ENCODE measurements at places on chromosomes 6 and 20.

GRCh38 chr6:51141080-51141479 lies 322.4 kb downstream of the TFAP2B start:
- DNase-seq = no peak

- DNase-seq = no peak
These were observed 13.8 kb downstream of the SYTL3 start for GRCh38 chr6:158663625-158664165.

DNA sequence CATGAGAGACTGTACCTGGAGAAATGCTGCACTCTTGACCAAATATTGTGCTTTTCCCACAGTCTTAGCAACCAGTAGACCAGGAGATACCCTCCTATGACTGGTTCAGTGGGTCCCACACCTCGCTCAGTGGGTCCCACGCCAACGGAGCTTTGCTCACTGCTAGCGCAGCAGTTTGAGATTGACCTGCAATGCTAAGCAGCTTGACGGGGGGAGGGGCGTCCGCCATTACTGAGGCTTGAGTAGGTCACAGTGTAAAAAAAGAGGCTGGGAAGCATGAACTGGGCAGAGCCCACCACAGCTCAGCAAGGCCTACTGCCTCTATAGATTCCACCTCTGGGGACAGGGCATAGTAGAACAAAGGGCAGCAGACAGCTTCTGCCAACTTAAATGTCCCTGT lies 49.0 kb upstream of the HIVEP2 start:
- no peak for DNase-seq

DNA sequence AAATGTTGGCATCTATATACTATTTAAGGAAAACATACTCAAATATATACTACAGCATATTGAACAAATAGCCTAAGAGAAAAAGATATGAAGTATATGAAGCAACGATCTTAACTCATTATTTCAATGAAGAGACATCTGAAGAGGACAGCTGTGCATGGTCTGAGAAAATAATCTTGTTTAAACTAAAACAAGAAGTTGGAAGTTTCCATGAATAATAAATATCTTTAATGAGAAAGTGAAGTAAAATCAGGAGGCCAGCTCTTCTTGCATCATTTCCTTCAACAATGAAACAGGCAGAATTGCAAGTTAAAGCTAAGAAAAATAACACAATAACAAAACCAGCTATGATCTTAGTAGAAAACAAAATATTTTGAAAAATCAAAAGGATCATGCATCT lies 1265.4 kb upstream of the MAP3K7 start:
- no peak for DNase-seq

DNA sequence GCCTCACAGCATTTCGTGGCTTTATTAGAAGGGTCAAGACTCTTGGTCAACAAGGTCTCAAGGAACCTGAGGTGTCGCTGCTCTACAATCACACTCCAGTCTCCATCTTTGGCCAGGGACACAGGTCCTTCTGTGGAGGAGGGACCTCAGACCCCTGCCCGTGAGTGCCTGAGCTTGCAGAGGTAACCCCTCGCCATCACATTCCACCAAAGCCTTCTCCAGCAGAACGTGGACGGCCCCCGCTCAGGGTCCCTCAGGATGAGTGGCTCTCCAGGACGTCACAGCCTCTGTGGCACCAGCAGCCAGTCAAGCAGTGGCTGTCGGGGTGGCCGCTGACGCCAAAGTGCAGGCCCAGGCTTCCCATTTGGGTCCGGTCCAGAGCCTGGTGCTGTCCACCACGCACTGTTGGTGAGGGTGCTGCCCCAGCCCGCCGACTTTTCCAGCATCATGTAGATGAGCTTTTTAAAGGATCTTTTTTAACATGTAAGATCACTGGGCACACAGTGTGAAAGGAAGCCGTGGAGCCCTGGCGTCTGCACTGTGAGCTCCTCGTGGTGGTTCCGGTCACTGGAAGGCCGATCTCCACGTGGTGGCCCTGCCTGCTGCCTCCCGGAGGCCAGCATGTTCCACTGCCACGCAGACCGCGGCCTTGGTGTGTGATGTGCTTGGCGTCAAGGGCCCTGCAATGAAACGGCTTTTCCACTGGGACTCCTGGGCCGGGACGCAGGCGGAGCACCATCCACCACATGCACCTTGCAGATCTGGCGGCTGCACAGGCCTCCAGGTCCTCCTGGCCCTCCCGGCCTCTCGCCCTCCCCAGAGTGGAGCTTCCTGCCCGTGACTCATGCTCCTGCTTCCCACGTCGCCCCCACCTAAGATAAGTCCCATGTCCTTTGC lies 8.3 kb upstream of the KIF25 start:
- DNase-seq = no peak
